ENCODE measurements at places on chromosomes 4 and X.

DNA sequence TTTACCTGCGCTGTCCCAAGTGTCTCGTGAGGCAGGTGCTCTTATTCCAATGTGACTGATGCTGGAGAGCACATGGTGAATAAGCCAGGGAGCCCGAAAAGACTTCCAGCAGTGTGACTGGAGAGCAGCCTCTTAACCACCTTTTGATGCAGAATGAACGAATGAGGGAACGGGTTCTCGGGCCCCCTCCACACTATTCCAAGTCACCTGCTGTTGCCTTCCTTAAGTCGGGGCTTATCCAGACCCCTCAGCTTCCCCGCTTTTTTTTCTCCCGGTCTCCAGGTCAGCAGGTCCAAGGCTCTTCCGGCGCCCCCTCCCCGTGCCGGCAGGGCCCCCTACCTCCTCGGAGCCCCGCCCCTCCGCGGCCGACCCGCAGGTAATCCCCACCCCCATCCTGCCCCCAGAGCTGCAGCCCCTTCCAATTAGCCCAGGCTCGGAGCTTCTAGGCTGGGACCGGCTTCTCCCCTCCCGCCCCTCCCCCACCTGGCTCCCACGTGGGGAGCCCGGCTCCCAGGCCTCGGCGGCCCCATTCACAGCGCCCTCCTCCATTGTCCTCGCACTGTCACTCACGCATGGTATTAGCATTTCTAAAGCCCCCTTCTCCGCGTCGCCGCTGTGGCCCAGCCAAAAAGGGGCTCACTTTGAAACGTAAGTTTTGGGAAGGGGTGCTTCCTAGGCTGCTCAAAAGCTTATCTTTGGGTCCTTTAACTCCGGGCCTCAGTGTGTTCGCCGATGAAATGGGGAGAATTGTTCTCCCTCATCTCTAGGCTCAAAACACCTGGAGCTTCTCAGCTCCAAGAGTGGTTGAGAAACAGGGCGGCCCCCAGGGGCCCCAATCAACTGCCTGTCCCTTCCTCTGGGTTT, 56.2 kb upstream of the PJA1 start:
- DNase-seq = no peak
- no peak overlapping the region for H3K27ac ChIP-seq
- H3K36me3 ChIP-seq = no peaks in the 10 kb centered on the region
- peaks cover 4% of the 10 kb centered on the region for H3K4me1 ChIP-seq

DNA sequence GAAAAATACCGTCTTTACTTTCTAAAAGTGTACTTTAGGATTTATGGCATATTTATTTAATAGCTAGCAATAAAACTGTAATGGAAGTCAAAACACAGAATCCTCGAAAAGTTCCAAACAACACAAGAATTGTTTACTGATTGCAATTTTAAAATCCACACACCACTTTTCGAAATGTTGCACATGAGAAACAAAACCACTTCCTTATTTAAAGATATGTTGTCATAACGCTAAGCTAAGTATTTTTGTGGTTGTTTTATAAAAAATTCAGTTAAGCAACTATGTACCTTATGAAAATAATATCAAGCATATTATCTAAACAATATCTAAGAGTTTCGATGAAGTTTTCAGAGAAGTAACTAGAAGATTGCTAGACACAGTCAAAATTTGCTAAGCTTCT, 344 bp downstream of the TMPRSS11D start:
- no peak for DNase-seq
- H3K4me3 ChIP-seq = no peak overlapping the region
- no peaks in the 10 kb centered on the region for H3K4me1 ChIP-seq
- H3K36me3 ChIP-seq = no peaks in the 10 kb centered on the region
- peaks cover 8% of the 10 kb centered on the region for H3K27me3 ChIP-seq

- peaks cover 14% of the 10 kb centered on the region for H3K4me1 ChIP-seq
- H3K36me3 ChIP-seq = no peaks in the 10 kb centered on the region
- no peak overlapping the region for H3K4me3 ChIP-seq
- DNase-seq = no peak
- no peaks in the 10 kb centered on the region for H3K27me3 ChIP-seq
Observed at GRCh38 chr4:73603271-73603710, 16.9 kb downstream of the RASSF6 start.

DNA sequence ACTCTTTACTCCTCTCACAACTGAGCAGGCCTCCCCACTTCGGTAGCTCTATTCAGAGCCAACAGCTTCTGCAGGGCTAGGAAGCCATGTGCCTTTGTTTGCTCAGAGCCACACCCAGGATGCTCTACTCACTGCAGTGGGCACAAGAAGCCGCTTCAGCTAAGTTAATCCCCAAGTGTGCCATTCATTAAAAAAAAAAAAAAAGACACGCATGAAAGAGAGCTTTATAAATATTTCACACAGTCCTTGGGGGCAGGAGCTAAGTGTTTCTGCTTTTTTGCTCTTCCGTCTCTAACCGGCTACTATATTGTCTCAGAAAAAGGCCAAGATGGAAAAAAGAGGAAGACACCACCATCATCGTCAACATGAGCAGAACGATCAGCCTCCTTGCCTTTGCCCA, 8.1 kb downstream of the CRMP1 start:
- no peaks in the 10 kb centered on the region for H3K36me3 ChIP-seq
- peaks cover 2% of the 10 kb centered on the region for H3K4me1 ChIP-seq
- no peak overlapping the region for H3K4me3 ChIP-seq
- H3K27me3 ChIP-seq = peaks cover 68% of the 10 kb centered on the region
- DNase-seq = no peak
- no peak overlapping the region for H3K27ac ChIP-seq

- H3K27ac ChIP-seq = no peak overlapping the region
- H3K4me1 ChIP-seq = no peaks in the 10 kb centered on the region
- H3K36me3 ChIP-seq = no peaks in the 10 kb centered on the region
- H3K4me3 ChIP-seq = no peak overlapping the region
- DNase-seq = no peak
Observed at GRCh38 chr4:173461170-173461569, 62.3 kb upstream of the SCRG1 start.

DNA sequence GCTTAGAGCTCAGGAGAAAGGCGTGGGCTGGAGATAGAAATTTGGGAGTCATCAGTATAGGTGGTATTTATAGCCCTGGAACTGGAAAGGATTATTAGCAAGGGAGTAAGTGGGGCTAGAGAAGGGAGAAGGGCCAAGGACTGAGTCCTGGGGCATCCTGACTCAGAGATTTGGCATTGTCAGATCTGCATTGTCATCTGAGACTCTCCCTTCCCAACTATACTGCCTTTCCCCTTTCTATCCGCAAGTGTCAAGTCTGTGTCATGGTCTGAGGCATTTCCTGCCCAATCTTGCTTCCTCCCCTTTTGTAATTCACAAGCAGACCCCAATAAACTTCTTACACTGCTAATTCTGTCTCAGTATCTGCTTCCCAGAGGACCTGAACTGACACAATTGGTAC, 24.4 kb upstream of the SLC25A43 start:
- no peak overlapping the region for H3K27ac ChIP-seq
- no peaks in the 10 kb centered on the region for H3K36me3 ChIP-seq
- H3K27me3 ChIP-seq = peaks cover 34% of the 10 kb centered on the region
- no peak for DNase-seq
- H3K4me3 ChIP-seq = no peak overlapping the region
- no peaks in the 10 kb centered on the region for H3K4me1 ChIP-seq

GRCh38 chr4:139839403-139840031, 173.9 kb downstream of the MGST2 start:
- H3K36me3 ChIP-seq = no peaks in the 10 kb centered on the region
- H3K27ac ChIP-seq = no peak overlapping the region
- H3K4me3 ChIP-seq = no peak overlapping the region
- no peaks in the 10 kb centered on the region for H3K27me3 ChIP-seq
- H3K4me1 ChIP-seq = no peaks in the 10 kb centered on the region
- DNase-seq = no peak

DNA sequence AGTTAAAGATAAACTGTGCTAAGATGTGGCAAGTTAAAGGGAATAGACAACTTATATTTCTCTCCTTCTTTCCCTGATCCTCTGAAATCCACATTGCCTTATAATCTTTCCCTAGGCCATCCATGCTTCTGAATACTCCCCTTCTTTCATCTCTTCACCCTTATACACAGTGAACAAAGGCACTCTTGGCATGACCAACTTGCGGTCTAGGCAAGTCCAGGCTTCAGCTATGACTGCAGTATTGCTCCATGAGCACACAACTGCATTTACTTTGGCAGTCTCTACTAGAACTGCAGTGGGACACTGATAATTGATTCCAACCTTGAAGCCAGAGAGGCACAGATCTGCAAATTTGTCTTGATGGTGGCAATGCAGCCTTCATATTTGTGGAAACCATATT, 24.2 kb upstream of the UBA6 start:
- peaks cover 12% of the 10 kb centered on the region for H3K4me1 ChIP-seq
- H3K4me3 ChIP-seq = no peak overlapping the region
- H3K27me3 ChIP-seq = no peaks in the 10 kb centered on the region
- H3K36me3 ChIP-seq = peaks cover 29% of the 10 kb centered on the region
- no peak for DNase-seq

DNA sequence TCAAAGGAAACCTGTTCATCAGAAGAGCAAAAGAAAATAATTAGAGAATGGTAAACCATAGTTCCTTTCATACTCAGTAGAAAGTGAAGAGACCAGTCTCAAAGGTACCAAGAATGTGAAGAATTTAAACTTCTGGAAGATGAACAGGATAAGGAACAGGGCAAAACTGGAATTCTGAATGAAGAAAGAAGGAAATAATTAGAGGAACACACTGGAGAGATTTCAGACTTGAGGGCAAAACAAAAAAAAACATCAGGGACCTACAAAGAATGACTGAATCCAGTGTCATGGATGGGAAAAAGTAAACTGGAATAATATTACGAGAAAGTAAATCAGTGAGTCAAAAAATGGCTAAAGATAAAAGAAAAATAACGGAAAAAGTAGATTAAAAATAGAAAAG, 245.6 kb upstream of the NEIL3 start:
- H3K27ac ChIP-seq = no peak overlapping the region
- no peak overlapping the region for H3K4me3 ChIP-seq
- no peaks in the 10 kb centered on the region for H3K4me1 ChIP-seq
- H3K36me3 ChIP-seq = no peaks in the 10 kb centered on the region
- DNase-seq = no peak

DNA sequence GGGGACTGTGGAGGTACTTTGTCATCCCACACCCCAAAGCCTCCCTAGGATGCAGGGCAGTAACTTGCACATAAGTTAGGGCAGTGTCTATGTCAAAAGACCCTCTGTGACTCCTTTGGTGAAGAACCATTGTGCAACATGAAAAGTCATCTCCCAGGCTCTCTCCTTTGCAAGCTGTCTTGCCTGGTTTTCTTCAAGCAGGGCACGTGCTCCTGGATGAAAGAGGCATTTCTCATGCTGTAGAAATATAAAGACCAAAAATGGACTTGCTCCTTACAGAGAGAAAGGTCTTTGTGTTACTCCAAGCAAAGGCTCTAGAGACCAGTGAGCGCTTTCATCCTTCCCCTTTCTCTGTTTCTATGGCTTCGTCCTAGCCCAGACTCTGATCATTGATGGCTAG, 44.9 kb downstream of the PLAC1 start:
- H3K4me1 ChIP-seq = no peaks in the 10 kb centered on the region
- no peaks in the 10 kb centered on the region for H3K36me3 ChIP-seq
- H3K4me3 ChIP-seq = no peak overlapping the region
- peaks cover 67% of the 10 kb centered on the region for H3K27me3 ChIP-seq
- DNase-seq = no peak

DNA sequence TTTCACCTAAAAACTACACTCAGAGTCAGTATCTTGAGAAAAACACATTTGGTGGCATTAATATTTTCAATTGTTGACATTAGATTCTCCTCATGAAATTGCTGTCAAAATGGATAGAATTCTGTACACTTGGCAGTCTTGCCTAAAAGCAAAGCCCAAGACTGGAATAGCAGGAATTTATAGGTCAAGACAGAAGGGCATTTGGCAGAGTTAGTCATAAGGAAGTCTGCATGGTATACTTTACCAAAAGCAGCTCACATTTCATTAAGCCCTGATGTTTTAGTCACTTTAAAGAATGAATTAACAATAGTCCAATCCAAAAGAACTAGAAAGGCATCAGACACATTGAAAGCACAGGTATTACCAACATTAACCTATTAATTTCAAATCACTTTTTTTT, 7.1 kb downstream of the CCDC160 start:
- peaks cover 1% of the 10 kb centered on the region for H3K4me1 ChIP-seq
- no peaks in the 10 kb centered on the region for H3K36me3 ChIP-seq
- no peak overlapping the region for H3K4me3 ChIP-seq
- peaks cover 50% of the 10 kb centered on the region for H3K27me3 ChIP-seq
- no peak overlapping the region for H3K27ac ChIP-seq

GRCh38 chrX:133645977-133646718, 230.9 kb upstream of the GPC4 start:
- H3K27me3 ChIP-seq = peaks cover 8% of the 10 kb centered on the region
- H3K36me3 ChIP-seq = no peaks in the 10 kb centered on the region
- no peak for DNase-seq
- no peaks in the 10 kb centered on the region for H3K4me1 ChIP-seq
- no peak overlapping the region for H3K27ac ChIP-seq

GRCh38 chr4:61485056-61485455, 284.9 kb downstream of the ADGRL3 start:
- no peaks in the 10 kb centered on the region for H3K36me3 ChIP-seq
- H3K4me1 ChIP-seq = no peaks in the 10 kb centered on the region
- no peaks in the 10 kb centered on the region for H3K27me3 ChIP-seq
- no peak overlapping the region for H3K4me3 ChIP-seq
- no peak overlapping the region for H3K27ac ChIP-seq
- no peak for DNase-seq

DNA sequence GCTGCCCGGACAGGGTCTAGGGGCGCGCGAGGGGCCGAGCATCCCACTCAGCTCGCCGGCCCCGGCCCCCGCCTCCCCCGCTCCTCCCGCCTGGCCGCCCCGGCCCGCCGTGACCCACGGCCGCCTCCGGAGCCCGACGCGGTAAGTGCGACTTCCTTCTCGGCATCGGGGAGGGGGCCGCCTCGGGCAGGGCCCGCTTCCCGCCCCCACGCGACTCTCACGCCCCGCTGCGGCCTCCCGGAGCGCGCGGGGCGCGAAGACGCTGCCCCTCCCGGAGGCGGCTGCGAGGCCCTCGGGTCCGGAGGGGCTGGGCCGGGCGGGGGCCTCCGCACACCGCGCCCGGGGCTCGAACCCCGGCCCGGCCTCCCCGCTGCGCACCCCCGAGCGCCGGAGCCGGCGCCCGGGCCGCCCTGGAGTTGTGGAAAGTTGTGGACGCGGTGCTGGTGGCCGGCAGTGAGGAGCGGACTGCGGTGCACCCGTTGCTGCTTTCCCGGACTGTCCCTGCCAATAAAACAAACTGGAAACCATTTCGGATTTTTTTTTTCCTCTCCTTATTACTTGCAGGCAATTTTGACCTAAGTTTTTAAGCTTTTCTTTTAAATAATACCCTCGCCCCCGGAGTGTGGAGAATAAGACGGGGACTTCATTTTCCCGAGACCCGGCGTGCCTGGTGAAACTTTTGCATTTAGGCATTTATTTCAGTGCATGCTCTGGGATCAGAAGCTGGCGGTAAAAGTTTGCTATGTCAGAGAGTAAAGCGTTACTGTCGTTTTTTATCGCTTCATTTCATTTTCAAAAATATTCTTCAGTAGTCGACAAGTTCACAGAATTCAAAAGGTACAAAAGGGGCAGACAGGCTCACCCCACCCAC, 13.0 kb upstream of the TMEM156 start:
- peaks cover 51% of the 10 kb centered on the region for H3K4me1 ChIP-seq
- no peak for DNase-seq
- peaks cover 13% of the 10 kb centered on the region for H3K36me3 ChIP-seq
- H3K27me3 ChIP-seq = no peaks in the 10 kb centered on the region
- peak overlapping the region; percentile 88 for H3K4me3 ChIP-seq

GRCh38 chr4:147732518-147733235, 789 bp downstream of the ARHGAP10 start:
- H3K36me3 ChIP-seq = peaks cover 2% of the 10 kb centered on the region
- peak overlapping the region; percentile 76 for H3K4me3 ChIP-seq
- peaks cover 48% of the 10 kb centered on the region for H3K4me1 ChIP-seq
- H3K27me3 ChIP-seq = peaks cover 6% of the 10 kb centered on the region
- DNase-seq = peak; percentile 34

Measured in activated T-cell treated with anti-CD3 and anti-CD28 coated beads, Interleukin-2, amount 50 U/mL, for 24 hours (primary cell).